ENCODE measurements at places on chromosomes 16 and 17.

GRCh38 chr17:33038740-33039139 is 47.1 kb downstream of the SPACA3 start:
- DNase-seq, result no peak

DNA sequence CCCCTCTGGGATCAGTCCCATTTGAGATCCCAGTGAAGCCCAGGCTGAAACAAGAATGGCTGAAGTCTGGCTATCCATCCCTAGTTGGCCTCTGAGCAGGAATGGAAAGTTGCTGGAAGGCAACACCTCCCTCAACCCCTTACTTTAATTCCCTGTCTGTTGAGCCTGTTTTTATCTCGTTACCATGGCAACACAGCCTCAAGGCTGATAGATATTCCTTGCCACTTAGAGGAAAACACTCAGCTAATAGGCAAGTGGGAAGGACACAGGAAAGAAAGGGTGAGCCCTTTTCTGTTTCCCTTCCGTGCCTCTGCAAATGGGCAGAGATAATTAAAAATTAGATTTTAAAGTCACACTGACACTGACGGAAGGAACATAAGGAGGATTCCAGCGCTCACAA is 75.5 kb upstream of the CLEC3A start:
- DNase-seq, result no peak

DNA sequence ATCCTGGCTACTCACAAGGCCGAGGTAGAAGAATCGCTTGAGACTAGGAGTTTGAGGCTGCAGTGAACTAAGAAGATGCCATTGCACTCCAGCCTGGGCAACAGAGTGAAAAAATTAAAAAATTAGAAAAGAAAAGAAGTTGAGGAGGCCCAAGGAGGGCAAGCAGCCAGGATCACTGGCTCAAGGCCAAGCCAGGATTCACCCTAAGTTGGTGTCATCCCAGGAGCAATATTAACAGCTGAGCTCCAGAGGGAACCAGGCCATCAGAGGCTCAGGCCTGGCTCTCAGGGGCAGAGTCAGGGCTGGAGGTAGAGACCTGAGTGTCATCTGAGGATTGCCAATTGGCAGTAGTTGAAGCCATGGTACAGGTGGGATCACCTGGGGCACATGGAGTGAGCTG is 20.7 kb downstream of the DRC3 start:
- DNase-seq, result no peak

- DNase-seq, result no peak
Observed at GRCh38 chr16:1781758-1782407, 488 bp downstream of the SPSB3 start.

DNA sequence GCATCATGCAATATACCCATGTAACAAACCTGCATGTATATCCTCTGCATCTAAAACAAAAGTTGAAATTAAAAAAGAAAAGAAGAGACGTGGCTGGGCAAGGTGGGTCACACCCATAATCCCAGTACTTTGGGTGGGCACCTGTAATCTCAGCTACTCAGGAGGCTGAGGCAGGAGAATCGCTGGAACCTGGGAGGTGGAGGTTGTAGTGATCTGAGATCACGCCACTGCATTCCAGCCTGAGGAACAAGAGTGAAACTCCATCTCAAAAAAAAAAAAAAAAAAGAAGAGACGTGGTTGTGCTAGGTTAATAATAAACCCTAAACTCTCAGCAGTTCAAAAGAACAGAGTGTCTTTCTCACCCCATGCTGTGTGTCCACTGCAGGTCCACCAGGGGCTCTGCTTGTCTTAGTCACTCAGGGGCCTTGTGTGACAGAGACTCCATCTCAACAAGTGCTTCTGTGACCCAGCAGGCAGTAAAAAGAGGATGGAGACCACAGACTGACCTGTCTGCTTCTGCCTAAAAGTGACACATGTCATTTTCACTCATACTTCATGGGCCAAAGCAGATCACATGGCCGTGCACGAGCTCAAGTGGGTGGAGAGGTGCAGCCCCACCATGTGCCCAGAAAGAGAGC is 22.3 kb upstream of the N4BP1 start:
- no peak for DNase-seq

DNA sequence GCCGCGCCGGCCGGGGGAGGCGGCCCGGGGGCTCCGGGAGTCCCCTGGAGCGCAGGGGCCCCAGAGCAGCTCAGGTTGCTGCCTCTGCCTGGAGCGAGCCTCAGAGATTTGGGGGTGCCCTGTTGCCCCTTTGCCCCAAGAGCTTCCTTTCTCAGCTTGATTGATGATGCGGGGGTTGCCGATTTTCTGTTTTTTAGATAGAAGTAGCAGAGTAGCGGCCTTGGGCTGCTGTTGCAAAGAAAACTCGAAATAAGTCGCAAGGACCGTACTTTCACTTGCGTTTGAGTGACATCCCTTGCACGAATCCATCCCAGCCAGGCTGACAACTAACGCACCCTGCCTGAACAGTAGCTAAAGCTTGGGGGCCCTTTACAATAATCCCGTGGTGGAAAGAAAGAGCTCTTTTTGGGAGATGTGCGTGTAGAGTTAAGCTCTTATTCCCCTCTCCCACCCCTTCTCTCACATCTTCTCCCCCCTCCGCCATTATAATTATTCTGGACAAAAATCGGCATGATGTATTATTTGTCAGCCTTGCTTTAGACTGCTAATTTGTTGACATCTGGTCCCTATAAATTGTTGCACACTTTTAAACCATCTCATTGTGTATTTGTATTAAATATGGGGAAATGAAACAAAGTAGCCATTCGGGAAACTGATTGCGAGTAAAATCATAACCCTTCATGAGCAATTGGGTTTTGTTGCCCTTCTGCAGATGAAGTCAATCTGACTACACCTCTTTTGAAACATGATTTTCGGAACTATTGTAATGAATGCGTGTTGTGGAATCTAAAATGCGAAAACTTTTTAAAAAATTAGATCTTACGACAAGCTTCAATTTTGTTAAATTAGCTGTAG is 873 bp downstream of the USP10 start:
- DNase-seq, result no peak

DNA sequence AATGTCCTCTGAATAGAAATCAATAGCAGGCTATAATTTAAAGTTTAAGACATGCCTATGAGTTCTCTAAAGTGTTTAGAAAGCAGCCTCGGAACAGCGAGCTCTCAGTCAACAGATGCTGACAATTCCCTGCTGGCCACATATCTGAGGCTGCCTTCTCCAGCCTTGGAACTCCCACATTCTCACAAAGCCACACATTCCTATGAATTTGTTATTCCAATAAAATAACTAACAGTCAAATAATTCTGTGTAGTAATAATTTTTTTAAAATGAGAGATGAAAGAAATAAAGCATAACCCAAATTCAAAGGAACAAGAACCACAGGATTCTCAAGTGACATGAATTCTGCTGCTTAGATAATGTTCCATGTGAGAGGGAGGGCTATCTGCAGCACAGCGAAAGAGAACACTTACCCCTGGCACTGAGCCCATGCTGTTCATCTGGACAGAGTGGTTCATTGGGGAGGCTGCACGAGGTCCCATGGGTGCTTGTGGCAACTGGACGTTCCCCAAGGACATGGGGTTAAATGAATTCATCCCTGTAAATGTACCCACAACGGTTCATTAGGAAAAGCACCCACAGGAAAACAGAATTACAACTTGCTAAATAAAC is 56.9 kb upstream of the TRAP1 start:
- DNase-seq, result no peak

GRCh38 chr16:1331712-1332617 is 1.5 kb upstream of the BAIAP3 start:
- peak; percentile 59 for DNase-seq

DNA sequence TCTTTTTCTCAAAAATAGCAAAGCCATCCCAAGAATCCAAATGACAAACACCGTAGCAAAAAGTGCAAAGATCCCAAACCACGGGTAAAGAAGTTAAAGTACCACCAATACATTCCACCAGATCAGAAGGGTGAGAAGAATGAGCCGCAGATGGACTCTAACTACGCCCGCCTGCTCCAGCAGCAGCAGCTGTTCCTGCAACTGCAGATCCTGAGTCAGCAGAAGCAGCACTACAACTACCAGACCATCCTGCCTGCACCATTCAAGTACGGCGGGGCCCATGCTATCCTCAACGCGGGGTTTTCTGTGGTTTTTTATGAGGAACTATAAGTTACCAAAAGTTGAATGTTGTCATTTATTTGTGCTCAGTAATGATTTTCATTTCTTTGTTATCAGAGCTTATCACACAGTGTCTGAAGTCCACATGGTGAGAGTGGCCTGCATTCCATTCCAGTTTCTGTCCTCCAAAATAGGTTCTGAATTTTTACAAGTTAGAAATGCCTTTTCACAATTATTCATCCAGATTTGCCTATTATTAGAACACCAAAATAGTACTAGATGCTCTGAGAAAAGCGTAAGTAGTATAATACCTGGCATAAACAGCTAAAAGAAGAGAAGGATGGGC is 169.2 kb downstream of the MRTFB start:
- DNase-seq, result no peak

GRCh38 chr17:1908699-1909309 is 79.0 kb downstream of the RPA1 start:
- DNase-seq, result no peak

All from activated B cell treated with CpG ODN at 0.5 μM for 24 hours (primary cell).